Stimulated activated CD8-positive, alpha-beta memory T cell treated with anti-CD3 and anti-CD28 coated beads, Interleukin-2, amount 100 ng/mL, for 1 hour (primary cell): ENCODE measurements at places on chromosomes 5 and 9.

DNA sequence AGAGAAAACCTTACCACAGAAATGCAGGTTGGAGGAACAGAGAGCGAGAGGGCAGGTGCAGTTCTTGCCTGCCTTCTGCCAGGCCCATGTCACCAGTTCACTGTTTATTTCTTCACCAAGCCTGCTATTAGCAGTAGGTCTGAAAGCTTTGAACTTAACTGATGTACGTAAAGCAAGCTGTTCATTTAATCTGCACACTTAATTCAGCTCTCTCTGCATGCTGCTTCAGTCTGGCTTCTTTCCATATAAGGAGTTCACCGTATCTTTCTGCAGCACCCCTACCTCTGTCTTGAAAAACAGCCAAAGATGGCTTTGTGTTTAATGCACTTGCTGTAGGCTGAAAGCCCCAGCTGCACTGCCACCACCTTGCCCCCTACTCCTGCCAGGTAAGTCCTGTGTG is 205.1 kb downstream of the RAB3C start:
- no peak for DNase-seq

GRCh38 chr5:175609526-175609925 is 48.3 kb upstream of the HRH2 start:
- no peak for DNase-seq

- DNase-seq, result no peak
Measured at GRCh38 chr5:72328172-72328571, 8.0 kb downstream of the PTCD2 start.

DNA sequence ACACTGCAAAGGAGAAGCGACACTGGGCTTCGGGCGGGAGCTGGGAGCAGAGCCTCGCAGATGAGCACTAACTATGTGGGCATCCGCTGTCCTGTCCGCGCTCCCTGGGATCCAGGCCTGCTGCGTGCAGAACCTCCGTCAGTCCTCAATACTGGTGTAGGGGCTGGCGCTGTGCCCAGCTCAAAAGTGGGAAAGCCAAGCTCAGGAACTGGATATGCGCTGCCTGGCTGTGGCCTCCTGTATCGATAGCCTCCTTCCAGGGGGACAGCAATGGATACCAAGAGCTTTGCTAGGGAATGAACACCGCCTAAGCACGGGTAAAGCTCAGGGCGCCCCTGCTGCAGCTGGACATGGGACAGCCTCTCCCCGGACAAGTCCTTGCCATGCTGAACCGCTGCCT is 270.4 kb downstream of the NSG2 start:
- DNase-seq, result no peak

DNA sequence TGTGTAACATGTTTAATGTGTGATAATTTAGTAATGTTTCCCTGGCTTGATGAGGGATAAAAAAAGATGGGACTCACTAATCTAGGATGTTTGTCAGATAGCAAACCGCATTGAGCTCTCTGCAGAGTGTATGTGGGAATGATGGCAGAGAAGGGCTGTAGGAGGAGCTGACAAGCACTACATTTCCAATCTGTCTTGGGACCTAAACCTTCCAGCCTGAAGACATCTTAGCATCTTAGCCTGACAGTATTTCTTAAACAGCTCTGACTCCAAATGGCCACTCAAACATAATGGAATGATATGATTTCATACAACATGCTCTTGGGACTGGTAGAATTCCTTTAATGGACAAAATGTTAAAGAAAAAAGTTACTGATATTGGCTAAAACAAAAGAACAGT is 116.7 kb downstream of the PPP2R2B start:
- DNase-seq, result no peak

DNA sequence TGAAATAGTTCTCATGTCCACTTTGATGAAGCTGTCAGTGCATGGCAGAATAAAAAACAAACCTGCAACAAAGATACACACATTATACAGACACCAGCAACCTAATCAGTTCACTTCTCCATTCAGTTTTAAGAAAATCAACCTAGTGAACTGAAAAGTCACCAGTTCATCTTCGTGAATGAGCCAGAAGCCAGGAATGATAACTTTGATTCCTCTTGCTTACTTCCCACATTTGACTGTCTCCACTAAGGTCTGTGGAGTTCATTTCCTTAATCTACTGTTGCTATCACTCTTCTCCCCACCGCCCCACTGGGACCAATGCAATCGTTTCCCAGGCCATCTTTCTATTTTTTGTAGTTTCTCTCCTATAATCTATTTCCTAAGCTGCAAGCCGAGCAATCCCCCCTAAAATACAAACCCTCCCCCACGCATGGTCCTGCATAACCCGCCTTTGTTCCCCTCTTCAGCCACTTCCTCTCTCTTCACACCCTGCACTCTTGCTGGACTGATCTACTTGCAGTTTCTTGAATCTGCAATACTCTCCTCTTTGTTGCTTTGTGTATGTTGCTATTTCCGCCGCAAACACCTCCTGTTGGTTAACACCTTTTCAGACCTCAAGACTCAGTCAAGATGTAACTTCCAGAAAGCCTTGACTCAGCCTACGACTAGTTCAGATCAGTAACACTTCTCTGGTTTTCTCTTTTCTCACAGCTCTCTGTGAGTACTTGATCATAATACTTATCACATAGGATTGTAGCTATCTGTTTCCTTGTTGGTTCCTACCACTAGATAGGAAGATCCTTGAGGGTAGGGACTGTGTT is 16.6 kb downstream of the STOM start:
- peak; percentile 31 for DNase-seq

DNA sequence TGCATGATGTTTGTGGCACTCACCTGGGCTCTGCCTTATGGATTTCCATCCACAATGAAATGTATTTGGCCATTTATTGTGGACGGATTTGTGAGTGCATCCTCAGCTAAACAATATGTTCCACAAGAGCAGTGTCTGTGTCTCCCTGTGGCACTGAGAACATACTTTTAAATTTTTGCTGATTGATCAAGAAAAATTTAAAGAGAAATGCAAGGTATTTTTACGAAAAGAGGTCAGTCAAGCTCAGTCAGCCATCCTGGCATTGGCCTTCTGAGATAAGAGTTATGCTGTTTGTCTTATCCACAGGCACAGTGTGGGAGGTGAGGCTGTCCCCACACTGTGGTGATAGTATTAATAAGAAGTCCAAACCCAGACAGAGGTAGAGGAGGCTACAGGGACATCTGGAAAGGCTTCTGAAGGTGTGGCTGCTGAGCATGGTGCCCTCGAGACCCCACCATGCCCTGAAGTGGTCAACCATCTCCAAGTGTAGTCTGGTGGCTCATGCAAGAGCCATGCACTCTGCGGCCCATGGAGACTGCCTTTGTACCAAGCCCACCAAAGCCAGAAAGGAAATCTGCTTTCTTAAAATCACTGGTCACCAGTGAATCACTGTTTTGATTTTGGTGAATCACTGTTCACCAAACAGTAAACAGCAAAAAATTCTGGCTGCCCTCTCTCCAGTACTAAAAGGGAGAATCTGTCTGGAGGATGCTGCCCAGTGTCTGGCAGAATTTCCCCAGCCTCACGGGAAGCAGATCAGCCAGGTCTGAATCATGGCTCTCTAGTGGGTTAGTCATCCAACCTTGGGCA is 28.8 kb downstream of the SPOCK1 start:
- DNase-seq, result no peak

DNA sequence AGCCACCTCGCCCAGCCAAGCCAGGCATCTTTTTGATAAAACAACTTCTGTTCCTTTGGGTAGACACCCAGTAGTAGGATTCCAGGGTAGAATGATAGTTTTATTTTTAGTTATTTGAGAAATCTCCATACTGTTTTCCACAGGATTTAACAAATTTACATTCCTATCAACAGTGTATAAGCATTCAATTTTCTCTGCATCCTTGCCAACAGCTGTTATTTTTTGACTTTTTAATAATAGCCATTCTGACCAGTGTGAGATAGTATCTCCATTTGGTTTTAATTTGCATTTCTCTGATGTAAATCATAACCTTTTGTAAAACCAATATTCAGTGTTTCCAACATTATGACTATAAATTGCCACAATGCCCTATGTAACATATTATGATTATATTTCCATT is 28.2 kb upstream of the CCNB1 start:
- no peak for DNase-seq

DNA sequence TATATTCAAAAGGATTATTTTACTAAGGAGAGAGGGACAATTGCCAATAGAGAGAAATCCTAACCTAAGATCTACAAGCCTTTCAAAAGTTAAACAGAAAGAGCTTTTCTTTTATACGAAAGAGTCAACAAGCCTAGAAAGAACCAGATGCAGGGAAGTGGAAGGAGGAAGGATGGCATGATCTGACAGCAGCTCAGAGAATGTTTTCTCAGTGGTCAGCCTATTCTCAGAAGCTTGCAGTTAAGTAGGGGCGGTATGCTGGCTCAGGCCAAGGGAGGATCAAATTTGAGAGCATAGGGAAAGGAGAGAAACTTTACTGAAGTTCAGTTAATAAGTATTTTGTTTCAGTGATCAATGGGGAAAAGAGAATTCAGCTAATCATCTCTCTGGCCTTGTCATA is 88.0 kb upstream of the FTMT start:
- DNase-seq, result no peak
